AG10803 (cell line): ENCODE measurements at places on chromosomes 3 and 15.

DNA sequence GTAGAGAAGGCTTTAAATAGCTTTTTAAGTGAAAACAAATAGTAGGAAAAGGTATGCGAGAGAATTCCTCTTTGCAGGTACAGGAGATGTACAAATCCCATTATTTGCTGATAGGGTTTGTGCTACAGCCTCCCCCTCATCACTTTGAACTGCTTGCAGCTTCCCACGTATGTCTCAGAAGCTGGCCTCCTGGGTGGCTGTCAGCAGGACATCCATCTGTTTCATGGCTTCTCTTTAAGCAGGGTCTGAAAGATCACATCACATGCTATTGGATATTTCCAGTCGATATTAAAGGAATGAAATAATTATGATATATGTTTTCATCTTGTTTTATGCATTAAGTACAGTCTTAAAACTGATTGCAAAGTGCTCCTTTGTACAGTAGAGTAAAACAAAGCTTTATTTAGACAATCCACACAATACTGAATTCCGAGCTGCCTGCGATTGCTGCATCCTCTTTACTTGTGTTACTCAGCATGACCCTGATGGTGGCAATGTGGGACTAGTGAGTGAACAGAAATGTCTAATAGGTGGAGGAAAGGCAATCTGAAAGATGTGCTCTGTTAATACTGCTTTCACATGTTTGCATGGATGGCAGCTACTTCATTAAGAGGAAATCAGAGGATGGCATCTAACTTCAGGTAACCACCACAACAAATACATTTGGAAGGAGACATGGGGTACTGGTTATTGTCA, 930.6 kb upstream of the SEMA6D start:
- DNase-seq, result no peak

- DNase-seq, result no peak
Observed at GRCh38 chr3:152496286-152496685, 227.6 kb downstream of the MBNL1 start.

DNA sequence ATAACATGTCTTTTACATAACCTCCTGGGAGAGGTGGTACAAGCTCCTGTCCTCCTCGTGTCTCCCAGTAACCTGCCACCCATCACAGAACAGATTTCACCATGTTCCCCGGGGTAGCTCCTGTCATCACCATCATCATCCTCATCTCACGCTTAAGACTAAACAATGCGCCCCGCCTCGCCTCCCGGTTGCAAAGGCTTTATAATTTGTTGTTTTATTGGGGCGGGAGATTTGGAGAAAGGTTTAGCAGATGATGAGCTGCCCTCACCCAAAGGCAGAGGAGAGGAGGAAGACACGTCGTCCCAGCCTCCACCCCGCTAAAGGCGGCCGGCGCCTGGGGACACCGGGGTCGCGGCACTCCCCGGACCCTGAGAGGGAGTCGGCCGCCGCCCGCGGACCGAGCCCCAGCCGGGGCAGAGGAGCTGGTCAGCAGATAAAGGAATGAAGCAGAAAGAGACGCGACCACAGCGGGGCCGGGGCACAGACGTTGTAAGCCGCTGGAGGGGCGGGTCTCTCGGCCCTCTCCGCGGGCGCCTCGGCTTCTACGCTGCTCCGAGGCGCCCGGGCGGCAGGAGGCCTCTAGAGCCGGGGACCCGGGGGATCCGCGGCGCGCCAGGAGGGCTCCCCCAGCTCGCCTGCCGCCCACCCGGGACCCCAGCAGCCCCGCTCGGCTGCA, 589 bp downstream of the HERC1 start:
- peak; percentile 35 for DNase-seq

GRCh38 chr3:170513642-170514041, 72.2 kb downstream of the SLC7A14 start:
- DNase-seq, result no peak

DNA sequence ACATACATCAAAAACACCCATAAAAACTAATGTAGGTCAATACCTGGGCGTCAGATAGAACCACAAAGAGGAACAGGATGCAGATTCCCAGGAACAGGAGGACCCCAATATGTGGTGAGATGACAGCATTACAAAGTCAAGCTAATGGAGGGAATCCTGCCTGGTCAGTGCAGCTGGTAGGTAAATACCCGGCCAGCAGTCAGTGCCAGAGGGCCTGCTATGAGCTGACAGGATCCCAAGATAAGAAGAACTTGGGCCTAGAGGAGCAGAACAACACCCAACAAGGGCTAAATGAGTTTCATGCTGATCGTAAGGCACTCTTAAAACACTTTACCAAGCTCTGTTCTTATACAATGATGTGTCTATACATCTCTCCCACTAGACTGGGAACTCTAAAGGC, 61.2 kb upstream of the KCNMB2 start:
- DNase-seq, result no peak

DNA sequence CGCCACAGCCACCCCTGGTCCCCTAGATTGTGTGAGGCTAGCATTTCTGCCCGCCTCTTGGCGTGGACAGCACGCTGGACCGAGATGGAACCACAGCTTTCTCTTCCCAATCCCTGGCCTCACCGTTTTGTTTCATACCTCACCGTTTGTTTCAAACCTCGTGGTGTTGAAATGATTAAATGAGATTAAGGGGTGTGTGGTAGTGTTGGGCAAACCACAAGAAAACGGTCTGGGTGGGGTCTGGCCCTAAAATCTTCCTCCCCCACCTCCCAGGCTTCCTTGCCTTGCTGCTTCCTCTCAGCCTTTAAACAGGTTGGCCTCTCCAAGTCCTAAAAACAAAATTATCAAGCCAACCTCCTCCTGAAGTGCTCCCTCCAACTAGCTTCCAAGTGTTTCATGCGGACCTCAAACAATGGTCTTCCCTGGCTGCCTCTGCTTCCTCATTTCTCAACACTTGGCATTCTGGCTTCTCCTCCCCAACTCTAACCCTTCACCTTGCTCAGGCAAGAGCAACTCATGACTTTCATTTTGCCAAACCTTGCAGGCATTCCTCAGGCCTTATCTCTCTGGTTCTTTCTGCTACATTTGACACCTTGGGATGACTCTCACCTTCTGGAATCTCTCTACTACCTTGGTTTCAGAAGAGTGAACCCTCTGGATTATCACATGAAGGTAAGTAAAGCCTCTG, 1.4 kb upstream of the ATP13A3 start:
- DNase-seq, result no peak

GRCh38 chr3:194343561-194343893, 7.6 kb downstream of the CPN2 start:
- no peak for DNase-seq

DNA sequence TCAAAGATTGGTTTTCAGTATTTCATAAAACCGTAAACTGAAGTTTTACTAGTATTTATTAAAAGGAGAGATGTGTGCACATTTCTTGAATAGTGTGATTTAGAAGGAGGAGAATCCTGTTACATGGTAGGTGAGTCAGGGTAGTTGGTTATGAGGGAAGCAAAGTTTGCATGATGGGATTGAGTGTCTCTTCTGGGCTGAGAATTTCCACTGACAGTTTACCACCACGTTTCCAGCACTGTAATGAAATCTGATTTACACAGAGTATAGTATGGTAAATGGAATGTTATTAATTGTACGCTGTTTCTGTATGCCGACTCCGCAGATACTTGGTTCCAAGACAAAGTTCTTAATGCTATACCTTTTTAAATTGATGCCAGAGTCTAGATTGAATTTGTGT, 1.6 kb downstream of the NECTIN3 start:
- peak; percentile 38 for DNase-seq

DNA sequence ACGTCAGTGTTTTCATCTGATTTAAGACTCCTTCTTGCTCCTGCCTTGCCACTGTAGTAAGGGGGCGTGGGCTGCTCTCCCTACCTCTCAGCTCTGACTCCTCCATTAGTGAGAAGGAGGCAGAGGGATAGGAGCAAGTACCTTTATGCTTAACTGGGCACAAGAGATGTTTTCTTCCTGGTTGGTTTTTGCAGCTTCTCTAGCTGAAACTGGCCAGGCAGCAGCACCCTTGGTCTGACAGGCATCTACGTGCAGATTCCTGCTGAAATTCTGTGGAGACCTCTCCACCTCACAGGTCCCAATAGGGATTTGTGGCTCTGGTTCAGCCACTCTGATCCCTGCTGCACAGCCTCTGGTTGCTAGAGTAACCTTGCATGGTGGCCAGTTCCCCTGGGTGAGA, 132.5 kb downstream of the CACNA1D start:
- no peak for DNase-seq
